Stimulated activated CD8-positive, alpha-beta memory T cell treated with anti-CD3 and anti-CD28 coated beads, Interleukin-15, amount 100 ng/mL, for 4 hours (primary cell): ENCODE measurements at places on chromosomes 7 and 10.

DNA sequence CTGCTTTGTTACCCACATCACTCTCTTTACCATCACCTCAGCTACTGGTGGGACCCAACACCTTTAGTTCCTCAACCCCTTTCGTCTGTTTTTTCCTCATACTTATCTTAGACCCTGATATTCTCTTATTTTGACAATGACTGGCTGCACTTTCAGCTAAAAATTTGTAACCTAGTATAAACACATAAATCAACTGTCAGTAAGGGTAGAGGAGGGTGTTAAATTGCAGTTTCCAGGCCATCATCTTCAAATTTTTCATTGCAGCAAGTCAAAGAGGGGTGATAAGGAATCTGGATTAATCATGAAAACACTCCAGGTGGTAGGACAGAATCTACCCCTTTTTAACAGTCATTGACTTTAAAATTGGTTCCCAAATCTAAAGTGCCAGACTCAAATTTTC is 27.9 kb downstream of the SEMA3D start:
- DNase-seq = no peak

- no peak for DNase-seq
Measured at GRCh38 chr7:147443942-147444341, 1146.6 kb upstream of the C7orf33 start.

DNA sequence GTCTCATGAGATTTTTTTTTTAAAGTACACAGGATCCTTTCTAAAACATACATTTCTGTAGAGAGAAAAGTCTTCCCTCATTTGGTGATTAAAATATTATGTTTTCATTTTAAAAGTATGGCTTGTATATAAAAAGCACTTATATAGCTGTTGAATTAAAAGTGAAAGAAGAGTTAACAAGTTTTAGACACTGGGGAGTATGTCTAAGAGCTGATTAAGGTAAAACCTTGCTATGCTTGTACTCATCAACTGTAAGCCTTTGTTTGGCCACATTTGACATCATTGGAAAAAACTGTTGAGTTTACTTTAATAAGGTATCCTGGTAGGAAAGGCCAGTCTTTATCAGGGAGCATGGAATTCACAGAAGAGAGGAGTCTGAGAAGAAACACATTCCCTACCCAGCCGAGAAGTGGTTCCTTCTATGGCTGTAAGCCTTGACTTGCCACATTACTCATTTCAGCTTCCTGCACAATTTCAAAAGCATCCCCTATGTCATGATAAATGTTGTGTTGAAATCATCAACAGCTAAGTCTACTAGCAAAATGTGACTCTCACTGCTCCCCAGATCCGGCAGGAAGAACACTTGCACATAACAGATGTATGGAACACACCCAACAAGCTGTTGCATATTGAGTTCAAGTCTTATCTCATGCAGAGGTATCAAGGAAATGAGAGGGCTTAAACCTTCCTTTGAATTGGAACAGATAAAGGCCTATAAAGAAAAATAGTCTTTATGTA is 171.8 kb upstream of the CDK1 start:
- DNase-seq = no peak

- DNase-seq = no peak
Measured at GRCh38 chr10:47046321-47047126, 135.3 kb downstream of the PTPN20 start.

GRCh38 chr7:36565792-36566356 is 158.4 kb downstream of the AOAH start:
- no peak for DNase-seq

DNA sequence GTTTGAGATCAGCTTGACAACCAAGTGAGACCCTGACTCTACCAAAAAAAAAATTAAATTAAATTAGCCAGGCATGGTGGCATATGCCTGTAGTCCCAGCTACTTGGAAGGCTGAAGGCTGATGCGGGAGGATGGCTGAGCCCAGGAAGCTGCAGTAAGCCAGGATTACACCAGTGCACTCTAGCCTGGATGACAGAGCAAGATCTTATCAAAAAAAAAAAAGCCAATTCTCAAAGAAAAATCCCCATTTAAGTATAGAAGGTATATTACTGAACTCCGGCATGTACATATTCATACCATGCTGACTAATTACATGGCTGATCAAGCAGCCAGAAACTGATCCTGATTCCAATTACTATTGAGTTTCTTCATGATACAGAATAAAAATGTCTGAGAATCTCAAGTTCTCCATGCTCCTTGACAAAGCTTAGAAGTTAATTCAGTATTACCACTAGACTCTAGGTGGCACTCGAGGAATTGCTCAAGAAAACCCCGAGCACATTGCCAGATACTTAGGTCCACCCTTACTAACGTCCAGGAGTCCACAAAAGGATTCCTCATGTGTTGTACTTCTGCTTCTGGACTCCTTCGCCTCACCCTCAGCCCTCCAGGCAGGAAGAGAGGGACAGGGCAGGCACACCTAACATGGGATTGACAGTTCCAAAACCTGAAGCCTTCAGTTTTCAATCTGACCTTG is 148.9 kb downstream of the PARD3 start:
- DNase-seq = no peak

DNA sequence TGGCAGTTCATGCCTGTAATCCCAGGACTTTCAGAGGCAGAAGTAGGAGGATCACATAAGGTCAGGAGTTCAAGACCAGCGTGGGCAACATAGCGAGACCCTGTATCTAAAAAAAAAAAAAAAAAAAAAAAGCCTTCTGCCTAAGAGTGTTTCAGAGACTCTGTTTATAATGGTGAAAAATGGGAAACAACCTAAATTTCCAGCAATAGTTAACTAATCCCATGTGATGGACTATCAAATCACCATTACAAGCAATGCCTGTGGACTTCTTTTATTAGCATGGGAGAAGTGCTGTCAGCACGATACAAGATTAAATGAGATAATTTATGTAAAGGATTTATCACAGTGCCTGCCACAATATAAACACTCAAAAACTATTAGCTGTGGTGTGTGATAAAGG is 67.5 kb upstream of the CUX1 start:
- no peak for DNase-seq

DNA sequence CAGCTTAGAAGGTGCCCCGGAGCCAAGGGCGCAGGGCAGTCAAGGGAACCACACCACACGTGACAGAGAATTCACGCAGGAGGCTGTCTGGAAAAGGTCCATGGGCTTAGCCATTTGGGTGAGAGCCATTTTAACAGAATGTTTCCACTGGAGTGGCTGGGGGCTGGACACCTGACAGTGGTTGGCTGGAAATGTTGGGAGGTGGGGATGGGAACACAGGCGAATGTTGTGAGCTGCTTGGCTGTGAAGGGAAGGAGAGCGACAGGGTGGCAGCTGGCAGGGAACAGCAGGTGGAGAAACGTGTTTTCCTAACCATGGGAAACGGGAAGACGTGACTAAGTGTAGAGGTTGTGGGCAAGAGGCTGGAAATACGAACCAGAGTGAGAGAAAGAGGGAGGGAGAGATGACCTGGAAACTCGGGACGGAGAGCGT is 100.5 kb upstream of the ZNF32 start:
- no peak for DNase-seq

DNA sequence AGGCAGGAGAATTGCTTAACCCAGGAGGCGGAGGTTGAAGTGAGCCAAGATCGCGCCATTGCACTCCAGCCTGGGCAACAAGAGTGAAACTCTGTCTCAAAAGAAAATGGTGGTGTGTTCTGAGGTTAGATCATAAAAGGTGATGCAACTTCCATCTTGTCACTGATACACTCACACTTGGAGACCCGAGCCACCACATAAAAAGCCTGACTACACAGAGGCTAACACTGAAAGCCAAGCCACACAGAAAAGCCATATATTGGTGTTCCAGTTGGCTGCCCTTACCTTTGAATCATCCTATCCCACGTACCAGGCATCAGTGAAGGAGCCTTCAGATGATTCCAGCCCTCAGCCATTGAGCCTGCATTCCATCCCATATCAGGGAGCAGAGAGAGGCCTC is 4.0 kb downstream of the MORN4 start:
- no peak for DNase-seq

- DNase-seq = no peak
Measured at GRCh38 chr10:14826076-14826829, 11.6 kb downstream of the CDNF start.

DNA sequence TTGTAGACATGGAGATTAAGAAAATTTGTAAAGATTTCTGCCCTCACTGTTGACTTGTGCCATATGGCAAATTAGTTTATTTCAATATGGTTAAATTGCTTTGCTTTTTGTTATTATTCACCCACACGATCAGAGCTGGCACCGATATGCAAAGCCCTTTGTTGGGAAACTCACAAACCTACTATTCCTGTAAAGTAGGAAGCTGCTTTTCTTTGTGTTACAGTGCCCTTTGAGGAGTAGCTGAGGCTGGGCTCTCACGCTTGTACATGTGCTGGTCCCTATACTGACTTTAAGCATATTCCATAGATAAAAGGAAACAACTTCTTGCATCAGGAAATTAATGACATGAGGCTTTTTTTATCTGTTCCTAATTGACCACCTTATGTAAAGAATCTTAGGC is 17.6 kb upstream of the AOAH start:
- no peak for DNase-seq

GRCh38 chr7:128135159-128135514 is 103.9 kb upstream of the LRRC4 start:
- no peak for DNase-seq

DNA sequence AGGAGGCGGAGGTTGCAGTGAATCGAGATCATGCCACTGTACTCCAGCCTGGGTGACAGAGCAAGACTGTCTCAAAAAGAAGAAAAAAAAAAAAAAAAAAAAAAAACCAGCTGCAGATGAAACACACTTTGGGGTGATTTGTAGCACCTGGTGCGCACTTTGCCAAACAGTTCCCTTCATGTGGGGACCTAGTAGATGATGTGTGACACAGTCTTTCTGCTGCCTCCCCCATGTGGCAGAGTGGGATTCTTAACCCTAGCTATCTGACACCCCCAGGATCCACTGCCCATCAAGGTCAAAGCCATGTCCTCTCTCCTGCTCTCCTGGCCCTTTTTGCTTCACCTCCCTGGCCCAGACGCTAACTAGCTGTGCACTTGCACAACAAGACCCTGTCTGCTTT is 52.1 kb upstream of the PDZD8 start:
- no peak for DNase-seq

GRCh38 chr10:118003126-118003525 is 43.6 kb downstream of the RAB11FIP2 start:
- DNase-seq = no peak

GRCh38 chr10:4763513-4763912 is 62.5 kb upstream of the AKR1E2 start:
- no peak for DNase-seq

GRCh38 chr10:124005991-124006392 is 87.4 kb downstream of the CHST15 start:
- DNase-seq = no peak

DNA sequence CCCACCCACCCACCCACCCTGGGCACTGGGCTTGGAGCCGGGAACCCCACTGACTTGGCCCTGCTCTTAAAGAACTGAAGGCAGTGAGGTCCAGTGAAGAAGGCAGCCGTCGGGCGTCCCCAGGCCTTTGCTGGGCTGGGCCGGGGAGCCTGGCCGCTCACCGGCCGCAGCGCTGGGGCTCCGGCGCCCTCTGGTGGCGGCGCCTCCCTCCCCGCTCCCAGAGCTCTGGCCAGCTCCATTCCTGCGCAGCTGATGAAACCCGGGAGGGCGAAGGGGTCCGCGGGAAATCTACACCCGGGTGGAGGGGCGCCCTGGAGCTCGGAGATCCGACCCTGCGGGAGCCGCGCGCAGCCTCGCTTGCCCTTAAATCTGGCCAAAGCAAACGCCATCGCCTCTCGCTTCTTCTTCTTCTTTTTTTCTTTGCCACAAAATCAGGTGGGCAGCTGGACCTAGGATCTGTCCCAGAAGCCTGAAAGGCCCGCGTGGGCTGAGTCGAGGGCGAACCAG is 1.7 kb upstream of the CXCL12 start:
- no peak for DNase-seq

- no peak for DNase-seq
Measured at GRCh38 chr7:24756545-24757352, 515 bp downstream of the GSDME start.
